ELR (cell line): ENCODE measurements at places on chromosomes 3 and 15.
A peak's percentile ranks its signal among the peaks of the same experiment; 100 is the strongest.

DNA sequence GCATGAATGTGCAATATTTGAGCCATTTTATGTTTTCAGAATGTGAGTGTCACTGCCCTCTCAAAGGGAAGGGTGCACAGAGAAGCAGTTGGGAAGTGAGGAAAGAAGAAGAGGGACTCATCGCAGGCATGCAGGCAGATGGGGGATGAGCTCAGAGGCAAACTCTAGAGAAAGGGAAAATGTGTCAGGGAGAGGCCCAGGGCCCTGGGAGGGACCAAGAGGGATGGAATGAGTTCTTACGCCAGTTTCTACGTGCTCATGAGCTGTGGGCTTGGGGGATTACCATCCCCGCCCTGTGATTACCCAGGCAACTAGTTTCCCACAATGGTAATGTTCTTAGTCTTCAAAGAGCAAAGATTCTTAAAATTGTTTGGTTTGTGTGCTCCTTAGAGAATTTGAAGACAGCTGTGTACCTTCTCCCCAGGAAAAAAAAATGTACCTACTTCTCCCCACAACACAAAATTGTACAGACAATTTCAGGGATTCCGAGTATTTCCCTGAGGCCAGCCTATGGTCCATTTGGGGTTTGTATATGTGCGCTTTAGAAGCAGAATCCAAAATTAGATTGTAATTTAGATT lies 17.8 kb downstream of the GCSAM start:
- no peak for DNase-seq

DNA sequence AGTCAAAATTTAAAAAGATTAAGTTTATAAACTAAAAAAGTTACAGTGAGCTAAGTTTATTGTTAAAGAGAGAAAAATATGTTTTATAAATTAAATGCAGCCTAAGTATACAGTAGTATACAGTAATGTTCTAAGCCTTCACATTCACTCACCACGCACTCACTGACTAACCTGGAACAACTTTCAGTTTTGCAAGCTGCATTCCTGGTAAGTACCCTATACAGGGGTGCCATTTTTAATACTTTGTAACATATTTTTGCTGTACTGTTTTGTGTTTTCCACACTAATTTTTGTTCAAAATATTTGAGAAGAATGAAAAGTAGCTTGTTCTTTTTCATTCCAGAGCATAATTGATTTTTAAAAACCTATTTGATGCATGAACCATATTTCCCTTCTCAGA lies 524.9 kb downstream of the RBMS3 start:
- peak; percentile 30 for DNase-seq

DNA sequence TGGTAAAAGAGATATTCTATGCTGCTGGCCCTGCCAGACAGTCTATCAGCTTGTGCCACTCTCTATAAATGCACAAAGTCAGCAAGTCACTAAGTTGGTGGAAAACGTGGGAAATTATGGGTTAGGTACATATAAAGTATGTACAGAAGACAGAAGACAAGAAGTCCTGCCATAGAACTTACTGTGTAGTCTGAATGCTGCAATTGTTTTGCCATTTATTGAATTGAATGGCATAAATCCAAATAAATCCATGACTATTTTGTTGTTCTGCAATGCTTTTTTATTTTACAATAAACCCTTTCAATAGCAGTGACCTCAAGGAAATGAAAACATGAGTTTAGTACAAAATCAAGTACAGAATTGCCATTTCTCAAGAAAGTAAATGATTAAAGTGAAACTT lies 34.1 kb upstream of the TM4SF1 start:
- no peak for DNase-seq

- DNase-seq = no peak
Observed at GRCh38 chr3:184652465-184652864, 59.4 kb downstream of the MAGEF1 start.

- no peak for DNase-seq
Observed at GRCh38 chr3:127220497-127220896, 27.6 kb downstream of the PRR23E start.

- no peak for DNase-seq
Observed at GRCh38 chr3:3707858-3708768, 91.1 kb upstream of the LRRN1 start.

GRCh38 chr3:37202035-37202434 lies 27.7 kb upstream of the LRRFIP2 start:
- no peak for DNase-seq

- no peak for DNase-seq
Observed at GRCh38 chr15:62359416-62359815, 194.3 kb upstream of the C2CD4B start.

GRCh38 chr3:127458696-127459604 lies 131.6 kb downstream of the TPRA1 start:
- no peak for DNase-seq

GRCh38 chr3:26271848-26272247 lies 350.7 kb upstream of the LRRC3B start:
- no peak for DNase-seq

DNA sequence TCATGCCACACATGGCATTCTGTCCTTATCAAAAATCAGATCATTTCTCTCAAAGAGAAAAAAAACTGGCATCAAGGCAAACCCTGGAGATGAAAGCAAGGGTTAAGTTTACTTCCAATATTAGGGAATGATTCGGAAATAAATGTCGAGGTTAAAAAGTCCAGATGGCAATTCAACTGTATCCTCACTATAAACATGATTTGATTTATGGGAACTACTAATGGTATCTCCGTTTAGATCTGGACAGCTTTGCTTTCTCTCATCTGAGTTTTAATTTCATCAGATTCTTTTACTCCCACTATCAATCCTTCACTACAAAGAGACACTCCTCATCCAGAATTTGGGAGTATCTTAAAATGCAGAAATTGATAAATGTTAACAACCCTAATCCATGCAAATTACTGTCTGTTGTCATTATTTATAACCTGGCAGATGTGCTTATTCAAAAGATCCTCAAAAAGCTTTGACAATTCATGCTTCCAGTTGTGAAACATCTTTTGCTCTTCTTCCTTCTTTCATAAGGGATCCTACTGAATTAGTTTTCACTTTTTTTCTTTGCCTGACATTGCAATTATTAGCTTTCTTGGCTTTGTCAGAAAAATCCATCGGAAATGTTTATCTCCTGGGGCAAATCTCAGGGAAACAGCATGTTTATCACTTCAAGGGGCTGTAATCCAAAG lies 903.2 kb downstream of the MCTP2 start:
- DNase-seq = no peak

GRCh38 chr3:149871855-149872254 lies 58.8 kb downstream of the RNF13 start:
- DNase-seq = no peak

- DNase-seq = no peak
Observed at GRCh38 chr3:7520059-7520458, 659.1 kb downstream of the GRM7 start.

GRCh38 chr3:10194328-10195071 lies 29.8 kb downstream of the IRAK2 start:
- no peak for DNase-seq

GRCh38 chr3:159919873-159920272 lies 68.8 kb upstream of the IL12A start:
- DNase-seq = peak; percentile 59

DNA sequence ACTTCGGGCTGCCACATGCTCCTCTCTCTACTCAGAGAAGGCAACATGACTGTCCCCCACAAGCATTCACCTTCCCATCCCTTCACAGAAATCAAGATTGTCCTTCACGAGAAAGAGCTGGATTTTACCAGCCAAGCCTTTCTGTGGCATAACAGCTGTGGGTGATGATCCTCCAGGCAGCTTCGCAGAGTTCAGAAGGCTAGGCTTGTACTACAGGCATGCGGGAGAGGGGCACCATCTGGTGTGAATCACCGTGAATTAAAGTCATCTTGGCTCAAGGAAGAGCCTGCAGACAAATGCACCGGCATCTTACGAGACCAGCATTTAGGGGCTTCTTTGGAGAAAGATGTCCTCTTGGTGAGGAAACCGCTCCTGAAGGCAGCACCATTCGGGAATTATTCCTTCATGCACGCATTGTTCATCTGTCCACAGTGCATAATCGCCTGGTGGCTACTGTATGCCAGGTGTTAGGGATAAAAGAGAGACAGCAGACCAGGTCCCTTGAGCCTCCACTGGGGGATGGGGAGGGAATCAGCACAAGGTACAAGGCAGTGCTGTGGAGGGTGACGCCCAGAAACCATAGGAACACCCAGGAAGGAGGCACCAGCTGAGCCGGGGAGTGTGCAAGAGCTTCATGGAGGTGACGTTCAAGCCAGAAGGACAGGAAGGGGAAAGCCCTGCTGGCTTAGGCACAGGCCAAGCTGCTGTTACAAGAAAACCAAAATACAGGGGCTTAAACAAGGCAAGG lies 108.6 kb downstream of the TMEM266 start:
- DNase-seq = no peak

DNA sequence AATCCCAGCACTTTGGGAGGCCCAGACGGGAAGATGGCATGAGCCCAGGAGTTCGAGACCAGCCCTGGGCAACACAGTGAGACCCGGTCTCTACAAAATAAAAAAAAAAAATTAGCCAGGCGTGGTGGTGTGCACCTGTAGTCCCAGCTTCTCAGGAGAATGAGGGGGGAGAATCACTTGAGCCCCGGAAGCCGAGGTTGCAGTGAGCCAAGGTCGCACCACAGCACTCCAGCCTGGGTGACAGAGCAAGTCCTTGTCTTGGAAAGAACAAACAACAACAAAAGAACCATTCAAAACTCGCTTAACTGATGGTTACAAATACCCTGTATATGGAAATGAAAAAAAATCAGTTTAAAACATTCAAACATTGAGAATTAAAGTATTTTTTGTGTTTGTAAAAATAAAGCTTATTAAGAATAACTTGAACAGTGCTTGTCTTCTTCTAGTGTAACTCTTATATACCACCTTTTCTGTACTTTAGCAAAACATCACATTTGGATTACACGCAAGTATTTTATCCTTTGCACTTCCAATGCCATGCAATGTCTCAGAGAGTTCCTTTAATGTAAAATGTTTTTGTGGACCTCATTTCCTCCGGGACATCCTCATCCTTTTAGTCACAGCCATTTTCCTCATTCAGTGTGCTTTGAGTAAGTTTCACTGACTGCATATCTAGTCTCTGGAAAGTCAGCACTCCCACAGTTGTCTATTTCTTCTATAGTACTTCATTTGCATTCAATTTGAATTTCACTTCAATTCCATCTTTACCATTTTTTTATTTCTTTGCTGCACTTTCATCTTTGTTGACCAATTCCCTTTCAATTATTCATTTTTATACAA lies 113.0 kb upstream of the GOLGA8J start:
- DNase-seq = no peak

DNA sequence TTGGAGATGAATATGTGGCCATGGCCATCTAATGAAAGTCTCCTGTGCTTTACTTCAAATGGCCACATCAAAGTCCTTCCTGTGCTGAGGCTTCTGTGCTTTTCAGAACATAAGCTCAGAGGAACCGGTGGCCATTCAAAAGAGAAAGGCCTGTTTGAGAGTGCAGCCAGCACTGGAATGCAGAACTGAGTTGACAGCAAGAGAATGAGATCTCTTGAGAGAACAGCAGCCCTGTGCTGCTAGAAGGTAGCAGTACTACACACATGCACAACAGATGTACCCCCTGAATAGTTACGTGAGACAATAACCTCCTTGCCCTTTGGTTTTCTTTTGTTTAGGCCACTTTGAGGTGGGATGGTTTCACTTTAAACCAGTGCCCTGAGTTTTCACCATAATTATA lies 292.5 kb downstream of the PTPRG start:
- DNase-seq = no peak

DNA sequence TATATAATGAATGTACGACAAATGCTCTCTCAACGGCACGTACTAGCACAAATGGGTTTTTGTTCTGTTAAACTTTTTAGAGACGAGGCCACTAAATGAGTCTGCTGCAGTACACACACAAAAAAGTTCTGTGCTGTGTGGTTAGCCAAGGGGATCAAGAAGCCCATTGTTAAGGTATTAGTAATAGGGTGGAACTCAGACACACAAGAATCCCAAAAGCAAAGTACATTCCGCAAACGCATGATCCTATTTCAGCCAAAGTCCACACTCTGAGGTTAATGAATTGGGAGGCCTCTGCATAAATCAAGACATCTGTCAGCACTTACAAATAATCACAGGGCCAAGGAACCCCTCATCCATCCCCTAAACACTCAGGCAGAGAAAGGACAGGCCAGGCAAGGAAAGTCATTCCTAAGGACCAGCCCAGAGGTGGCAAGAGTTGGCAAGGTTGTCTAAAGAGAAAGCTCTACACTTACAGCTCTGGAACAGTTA lies 12.1 kb downstream of the OSBPL10 start:
- DNase-seq = peak; percentile 88

DNA sequence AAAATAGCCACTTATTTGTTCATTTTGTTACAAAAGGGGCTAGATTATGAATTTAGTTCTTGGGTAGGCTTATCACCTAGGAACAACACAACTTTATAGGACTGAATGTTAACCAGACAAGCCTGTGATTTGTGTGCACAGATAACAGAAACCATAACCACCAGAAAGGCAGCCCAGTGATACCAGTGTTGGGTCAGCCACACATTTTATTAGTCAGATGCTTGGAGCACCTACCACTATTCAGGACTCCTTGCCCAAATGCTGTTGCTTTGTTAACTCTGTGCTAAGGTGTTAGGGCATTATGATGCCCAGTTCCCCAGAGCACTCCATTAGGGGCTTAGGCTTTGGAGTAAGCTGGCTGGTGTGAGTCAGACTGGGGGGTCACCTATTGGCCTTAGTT lies 22.5 kb downstream of the PLCL2 start:
- peak; percentile 24 for DNase-seq

DNA sequence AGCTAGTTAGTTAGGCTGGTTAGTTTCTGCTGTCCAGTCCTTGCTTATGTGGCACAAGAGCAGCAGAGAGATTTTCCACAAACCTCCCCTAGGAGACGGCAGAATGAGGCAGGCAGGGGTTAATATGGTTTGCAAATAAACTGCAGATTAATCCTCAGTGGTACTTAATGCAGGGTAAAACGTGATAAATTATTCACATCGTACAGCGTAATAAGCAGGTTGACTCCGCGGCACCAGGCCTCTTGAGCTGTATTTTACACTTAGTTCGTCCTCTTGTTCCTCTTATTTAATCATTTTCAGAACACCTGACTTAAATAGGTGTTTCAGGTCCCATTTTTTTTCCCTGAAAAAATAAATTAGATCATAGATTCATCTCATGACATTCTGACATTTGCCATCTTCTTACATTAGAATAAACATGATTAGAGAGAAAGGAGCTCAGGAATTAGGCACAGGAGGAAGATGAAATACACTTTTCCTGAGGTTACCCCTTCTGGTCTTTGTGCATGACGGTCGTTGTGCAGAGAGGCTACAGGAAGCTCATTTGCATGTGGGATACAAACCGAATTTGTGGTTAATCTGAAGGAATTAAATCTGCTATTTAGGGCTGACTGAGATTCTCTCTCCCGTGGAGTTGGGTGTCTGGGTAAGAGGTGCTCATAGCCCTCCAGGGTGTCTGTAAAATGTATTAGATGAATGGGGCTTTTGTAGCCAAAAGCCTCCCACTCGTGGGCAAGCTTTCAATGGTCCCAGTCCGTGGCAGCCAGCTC lies 27.1 kb upstream of the VPS8 start:
- DNase-seq = no peak

DNA sequence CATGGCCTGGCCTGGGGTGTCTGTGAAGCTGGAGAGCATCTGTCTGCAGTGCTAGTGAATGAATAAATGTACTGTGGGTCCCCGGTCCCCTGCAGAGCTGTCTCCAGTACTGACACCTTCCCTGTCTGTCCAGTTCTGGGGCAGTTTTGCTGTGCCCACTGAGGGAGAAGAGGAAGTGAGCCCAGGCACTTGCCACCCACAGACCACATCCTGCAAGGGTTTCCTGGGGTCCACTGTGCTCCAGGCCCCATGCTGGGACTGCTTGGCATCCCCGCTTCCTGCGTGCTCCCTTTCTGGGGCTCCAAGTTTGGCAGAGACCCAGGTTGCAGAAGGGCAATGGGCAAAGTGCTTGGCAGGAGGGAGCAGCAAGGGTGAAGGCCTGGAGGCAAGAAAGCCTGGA lies 4.9 kb upstream of the SLC6A6 start:
- no peak for DNase-seq

- no peak for DNase-seq
Observed at GRCh38 chr3:129632056-129632455, 25.6 kb upstream of the PLXND1 start.
